ENCODE measurements at places on chromosomes 13 and 19. TPM values are rescaled to one million over a fixed set of nuclear protein-coding genes. Genes with fewer than 3 reads are reported as not detected.

DNA sequence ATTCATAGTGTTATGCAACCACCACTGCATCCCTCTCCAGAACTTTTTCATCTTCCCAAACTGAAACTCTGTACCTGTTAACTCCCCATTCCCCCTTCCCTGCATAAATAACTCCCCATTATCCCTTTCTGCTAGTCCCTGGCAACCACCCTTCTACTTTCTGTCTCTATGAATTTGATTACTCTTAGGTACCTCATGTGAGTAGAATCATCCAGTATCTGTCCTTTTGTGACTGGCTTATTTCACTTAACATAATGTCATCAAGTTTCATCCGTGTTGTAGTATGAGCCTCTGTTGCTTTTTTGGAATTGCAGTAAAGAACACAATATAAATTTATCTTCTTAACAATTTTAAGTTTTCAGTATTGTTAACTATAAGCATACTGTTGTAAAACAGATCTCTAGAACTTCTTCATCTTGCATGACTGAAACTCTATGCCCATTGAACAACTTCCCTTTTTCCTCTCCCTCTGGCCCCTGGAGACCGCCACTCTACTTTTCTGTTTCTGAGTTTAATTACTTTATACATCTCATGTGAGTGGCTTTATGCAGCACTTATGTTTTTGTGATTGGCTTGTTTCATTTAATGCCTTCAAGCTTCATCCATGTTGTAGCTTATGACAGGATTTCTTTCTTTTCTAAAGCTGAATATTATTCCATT is 87.3 kb upstream of the ABCC4 start:
- no peak for DNase-seq

DNA sequence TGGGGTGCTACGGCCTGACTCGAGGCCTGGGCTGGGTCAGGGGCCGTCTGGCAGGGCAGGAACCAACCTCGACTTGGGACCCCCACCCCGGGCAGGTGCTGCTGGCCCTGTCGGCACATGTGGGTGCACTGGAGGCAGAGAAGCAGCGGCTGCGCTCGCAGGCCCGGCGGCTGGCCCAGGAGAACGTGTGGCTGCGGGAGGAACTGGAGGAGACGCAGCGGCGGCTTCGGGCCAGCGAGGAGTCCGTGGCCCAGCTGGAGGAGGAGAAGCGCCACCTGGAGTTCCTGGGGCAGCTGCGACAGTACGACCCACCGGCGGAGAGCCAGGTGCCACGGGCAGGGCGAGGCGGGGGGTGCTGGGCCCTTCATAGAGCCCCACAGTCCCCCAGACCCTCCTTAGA is 5.9 kb downstream of the KLC3 start:
- DNase-seq = no peak

Gene TJP3
- 12.1 TPM for polyA plus RNA-seq

Gene CIC
- 68.2 TPM for polyA plus RNA-seq

Gene GRK1
- 0.30 TPM for polyA plus RNA-seq

DNA sequence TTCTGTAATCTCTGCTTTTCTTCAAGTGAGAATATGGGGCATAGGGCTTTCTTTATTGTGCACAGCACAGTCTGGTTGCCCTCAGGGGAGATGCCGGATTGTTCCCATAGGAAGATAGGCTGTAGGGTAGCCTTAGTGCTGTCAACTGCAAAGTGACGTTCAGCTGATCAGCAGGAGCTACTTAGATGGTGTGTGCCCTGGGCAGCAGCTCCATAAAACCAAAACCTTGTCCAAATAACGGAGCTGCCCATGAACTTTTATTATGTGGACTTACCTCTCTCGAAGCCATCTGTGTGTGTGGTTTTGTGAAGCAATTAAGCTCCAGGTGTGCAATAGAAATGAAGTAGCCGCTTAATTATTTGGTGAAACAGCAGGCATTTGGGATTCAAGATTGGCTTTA is 120.0 kb upstream of the RNF113B start:
- DNase-seq = no peak

GRCh38 chr13:27374650-27375049 is 49.8 kb upstream of the GTF3A start:
- peak; percentile 69 for DNase-seq

- peak; percentile 52 for DNase-seq
Measured at GRCh38 chr19:49097453-49098288, 12.4 kb downstream of the SNRNP70 start.

DNA sequence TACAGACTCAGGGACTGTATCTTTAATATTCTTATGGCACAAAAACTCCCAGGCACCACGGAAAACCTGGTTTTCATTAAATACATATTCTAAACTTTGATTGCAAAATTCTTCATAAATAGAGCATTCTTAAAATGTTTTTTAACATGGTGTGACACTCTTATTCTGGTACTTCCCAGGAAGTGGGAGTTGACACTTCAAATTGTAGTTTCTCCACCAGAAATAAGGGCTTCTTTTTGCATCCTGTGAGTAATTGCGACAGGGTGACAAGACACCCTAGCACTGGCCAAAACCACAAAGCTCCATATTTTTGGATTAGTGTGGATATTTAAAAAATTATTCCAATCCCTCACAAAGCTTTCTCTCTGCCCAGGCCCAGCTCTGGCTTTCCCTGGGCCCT is 43.6 kb upstream of the MTIF3 start:
- no peak for DNase-seq

DNA sequence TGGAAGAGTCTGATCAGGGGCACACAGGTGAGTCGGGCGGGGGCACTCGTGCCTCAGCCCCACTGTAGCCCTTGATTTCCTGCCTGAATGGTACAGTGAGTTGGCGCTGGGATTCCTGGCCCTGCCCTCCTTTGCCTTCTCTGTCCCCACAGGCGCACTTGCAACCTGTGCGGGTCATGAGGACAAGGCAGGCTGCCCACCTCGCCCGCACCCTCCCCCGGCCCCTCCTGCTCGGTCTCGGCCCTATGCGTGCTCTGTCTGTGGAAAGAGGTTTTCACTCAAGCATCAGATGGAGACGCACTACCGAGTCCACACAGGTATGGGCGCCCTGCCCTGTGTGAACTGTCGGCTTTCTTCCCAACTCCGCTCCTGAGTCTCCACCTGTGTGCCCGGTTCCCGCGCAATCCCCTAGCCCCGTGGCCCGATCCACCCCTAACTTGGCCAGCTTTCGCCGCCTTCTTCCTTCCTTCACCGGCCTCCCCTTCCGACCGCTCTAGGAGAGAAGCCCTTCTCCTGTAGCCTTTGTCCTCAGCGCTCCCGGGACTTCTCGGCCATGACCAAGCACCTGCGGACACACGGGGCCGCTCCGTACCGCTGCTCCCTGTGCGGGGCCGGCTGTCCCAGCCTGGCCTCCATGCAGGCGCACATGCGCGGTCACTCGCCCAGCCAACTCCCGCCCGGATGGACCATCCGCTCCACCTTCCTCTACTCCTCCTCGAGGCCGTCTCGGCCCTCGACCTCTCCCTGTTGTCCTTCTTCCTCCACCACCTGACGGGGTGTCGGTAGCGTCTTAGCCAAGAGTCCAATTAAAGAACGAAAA is 1.6 kb upstream of the KMT2B start:
- DNase-seq = peak; percentile 41

- DNase-seq = no peak
Measured at GRCh38 chr13:49455007-49455398, 10.9 kb downstream of the SETDB2 start.

Gene ZNF480
- 16.5 TPM for polyA plus RNA-seq

All from renal pelvis (tissue), 12 donors.